ENCODE measurements at places on chromosomes 7 and 10. TPM values are rescaled to one million over a fixed set of nuclear protein-coding genes. Genes with fewer than 3 reads are reported as not detected.

Gene EN2
- 0.81 TPM for total RNA-seq

DNA sequence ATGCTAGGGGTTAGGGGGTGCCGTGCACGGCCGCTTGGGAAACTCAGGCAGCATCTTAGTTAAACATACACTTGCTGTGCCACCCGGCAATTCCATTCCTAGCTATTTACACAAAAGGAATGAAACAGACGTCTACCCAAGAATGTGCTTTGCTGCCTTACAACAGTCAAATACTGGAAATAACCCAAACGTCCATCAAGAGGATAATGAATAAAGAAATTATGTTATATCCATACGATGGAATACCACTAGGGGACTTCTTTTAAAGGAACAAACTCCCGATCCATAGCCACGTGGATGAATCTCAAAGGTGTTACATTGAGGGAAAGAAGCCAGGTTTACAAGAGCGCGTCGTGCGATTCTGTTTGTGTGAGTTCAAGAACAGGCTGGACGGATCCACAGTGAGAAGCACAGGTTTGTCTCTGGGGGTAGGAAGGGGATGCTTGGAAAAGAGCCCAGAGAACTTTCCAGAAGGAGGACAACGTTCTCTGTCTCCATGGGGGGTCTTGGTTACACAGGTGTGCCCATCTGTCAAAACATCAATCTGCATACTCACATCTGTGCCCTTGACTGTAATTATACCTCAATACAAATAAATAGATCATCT is 41.8 kb downstream of the STK32C start:
- no peak for DNase-seq

GRCh38 chr7:38870147-38870546 is 38.8 kb downstream of the VPS41 start:
- DNase-seq: no peak

DNA sequence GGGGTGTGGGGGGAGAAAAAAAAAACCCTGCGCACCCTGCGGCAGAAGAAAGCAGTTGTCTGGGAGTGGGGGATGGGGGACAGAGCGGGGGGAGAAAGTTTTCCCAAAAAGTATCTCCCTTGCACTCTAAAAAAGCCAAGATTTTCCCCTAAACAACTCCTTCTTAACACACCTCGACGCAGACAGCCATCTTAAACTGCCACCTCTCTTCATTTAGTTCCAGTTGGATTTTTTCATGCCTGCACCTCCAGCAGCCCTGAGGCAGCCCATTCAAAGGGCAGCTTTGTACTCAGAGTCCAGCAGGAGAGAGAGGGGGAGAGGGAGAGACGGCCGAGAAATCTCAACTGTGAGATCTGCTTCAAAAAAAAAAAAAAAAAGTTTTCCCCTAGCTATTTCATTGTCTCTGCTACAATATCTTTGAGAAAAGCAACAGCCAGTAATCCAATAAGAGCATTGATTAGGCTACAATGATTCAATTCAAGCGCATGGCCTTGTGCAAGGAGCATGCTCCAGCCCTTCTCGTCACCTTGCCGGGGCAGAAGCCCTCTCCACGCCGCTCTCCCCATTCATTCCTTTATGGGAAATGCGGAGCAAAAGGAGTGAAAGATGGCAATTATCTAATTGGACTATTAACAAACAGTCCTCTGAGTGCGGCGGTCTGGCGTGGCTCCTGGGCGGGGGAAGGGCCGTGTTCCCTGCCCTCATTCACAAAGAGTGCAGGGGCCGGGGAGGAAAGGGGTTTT is 939 bp upstream of the VAX1 start:
- no peak for DNase-seq

DNA sequence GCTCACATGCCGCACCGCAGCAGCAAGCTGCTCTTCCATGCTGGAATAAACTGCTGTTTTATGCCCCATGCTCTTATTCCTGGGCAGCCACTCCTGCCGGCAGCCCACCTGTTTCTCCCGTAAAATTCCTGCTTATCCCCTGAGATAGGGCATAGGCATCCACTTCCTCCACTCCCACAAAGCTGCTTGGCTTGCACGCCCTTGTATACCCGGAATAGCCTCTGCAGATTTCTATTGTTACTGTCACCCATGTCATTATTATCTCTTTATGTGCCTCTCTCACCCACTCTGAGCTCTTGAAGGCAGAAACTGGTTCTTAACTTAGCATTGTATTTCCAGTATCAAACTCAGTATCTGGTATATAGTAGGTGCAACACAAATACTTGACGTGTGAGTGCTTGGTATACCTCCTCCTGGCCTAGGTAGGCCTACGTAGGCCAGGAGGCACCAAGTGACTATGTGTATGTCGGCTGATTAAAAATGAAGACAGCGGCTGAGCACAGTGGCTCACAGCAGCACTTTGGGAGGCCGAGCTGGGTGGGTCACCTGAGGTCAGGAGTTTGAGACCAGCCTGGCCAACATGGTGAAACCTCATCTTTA is 193.4 kb downstream of the CCDC3 start:
- no peak for DNase-seq

Data from SJCRH30 (cell line).